Activated effector memory CD4-positive, alpha-beta T cell treated with Interleukin-2 at 50 U/mL for 16 hours (primary cell): ENCODE measurements at places on chromosomes 7 and 10.

DNA sequence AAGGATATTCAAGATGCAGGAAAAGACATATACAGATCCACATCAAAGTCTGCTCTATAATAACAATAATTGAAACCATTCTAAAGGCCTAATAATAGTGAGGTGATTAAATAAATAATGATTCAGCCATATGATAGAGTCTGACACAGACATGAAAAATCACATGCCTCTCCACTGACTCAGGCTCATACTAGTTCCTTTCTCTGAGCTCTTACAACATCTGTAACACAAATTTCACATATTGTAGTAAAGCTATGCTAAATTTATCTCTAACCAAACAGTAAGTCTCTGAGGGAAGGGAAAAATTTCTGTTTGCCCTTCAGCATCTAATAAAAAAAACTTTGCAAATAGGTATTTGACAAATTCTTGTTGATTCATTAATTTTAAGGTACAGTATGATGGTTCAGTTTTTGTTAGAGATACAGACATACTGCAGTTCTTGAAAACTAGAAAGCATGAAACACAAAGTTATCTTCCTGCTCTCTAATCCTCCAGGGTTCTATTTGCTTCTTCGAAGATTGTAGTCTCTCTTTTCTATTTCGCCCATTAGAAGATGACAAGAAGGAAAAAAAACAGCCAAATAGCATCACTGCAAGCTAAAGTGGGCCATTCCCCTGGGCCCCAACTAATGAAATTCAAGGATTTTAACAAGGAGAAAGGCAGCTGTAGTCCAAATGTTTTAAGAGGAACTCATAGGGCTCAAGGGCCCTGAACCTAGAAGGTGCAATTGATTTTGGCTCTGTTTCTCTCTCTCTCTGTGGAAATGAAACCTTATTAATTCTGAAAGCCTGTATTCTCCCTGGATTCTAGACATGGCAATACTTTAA, 53.9 kb downstream of the CUBN start:
- no peak for DNase-seq

DNA sequence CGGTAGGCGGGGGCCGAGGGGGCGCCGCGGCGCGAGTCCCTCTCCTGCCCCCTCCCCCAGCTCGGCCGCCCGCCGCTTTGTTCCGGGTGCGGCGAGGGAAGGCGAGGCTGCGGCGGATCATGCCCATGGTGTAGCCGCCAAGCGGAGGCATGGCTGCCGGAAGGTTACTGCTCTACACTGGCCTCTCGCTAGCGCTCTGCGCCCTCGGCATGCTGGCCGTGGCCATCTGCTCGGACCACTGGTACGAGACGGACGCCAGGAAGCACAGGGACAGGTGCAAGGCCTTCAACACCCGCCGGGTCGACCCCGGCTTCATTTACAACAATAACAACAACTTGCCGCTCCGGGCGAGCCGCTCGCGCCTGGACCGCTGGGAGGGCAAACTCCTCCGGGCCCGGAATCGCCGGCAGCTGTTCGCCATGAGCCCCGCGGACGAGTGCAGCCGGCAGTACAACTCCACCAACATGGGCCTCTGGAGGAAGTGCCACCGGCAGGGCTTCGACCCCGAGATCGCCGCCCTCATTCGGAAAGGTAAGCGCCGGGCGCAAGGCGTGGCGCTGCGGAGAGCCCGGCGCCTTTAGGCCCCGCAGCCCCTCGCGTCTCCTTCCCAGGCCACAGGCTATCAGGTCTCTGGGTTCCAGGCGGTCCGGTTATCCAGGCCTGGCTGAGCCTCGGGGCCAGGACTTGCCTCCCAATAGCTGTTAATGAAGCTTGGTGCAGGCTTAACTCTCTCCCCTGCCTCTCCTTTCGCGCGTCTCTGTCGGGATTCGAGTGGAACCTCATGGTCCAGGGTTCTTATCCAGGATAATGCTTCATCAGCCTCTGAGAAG, 513 bp downstream of the TMEM178B start:
- peak; percentile 2 for DNase-seq

DNA sequence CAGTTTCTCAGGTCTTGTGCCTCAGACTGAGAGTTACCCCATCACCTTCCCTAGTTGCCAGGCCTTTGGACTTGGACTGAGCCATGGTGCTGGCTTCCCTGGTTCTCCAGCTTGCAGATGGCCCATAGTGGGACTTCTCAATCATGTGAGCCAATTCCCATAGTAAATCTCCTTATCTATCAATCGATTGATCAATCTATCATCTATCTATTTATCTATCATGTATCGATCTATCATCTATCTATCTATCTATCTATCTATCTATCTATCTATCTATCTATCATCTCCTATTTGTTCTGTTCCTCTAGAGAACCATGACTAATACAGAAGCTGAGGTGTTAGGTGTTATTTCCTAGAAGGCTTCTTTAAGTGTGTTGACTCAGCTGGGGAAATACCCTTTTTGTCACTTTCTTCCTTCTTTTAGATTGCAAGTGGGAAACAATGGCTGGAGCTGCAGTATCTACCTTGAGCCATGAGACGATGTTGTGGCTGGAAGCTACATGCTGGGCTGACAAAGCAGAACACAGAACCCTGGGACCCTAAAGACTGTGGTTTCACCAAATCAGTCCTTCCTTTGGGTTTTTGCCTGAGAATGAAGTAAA, 234.7 kb upstream of the GLI3 start:
- no peak for DNase-seq

GRCh38 chr10:99976886-99977665, 32.7 kb downstream of the DNMBP start:
- DNase-seq = no peak

- DNase-seq = no peak
Observed at GRCh38 chr10:126843299-126843934, 61.8 kb upstream of the DOCK1 start.

DNA sequence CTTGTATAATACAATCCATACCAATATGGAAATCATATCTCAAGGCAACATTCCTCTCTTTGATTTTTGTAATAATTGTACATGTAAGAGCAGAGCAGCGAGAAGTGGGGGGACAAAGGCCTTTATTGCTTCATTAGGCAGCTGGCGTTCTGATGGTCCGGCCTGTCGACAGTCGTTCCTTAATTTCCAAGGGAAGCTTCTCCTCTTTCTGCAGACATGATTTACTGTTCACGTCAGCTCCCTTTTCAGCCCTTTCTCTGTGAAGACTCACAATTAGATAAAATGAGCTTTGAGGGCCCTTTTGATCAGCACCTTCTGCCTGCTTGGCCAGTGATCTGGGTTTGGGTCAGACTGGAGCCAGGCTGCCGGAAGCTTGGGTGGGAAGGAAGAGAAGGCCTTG, 65.6 kb upstream of the CTBP2 start:
- no peak for DNase-seq

GRCh38 chr10:98528805-98529183, 82.1 kb upstream of the HPS1 start:
- no peak for DNase-seq

- no peak for DNase-seq
Observed at GRCh38 chr10:44281089-44281613, 103.7 kb downstream of the CXCL12 start.

GRCh38 chr7:11960621-11961020, 128.6 kb upstream of the THSD7A start:
- DNase-seq = no peak
